ENCODE measurements at places on chromosomes 2 and 18.
A peak's percentile ranks its signal among the peaks of the same experiment; 100 is the strongest.

DNA sequence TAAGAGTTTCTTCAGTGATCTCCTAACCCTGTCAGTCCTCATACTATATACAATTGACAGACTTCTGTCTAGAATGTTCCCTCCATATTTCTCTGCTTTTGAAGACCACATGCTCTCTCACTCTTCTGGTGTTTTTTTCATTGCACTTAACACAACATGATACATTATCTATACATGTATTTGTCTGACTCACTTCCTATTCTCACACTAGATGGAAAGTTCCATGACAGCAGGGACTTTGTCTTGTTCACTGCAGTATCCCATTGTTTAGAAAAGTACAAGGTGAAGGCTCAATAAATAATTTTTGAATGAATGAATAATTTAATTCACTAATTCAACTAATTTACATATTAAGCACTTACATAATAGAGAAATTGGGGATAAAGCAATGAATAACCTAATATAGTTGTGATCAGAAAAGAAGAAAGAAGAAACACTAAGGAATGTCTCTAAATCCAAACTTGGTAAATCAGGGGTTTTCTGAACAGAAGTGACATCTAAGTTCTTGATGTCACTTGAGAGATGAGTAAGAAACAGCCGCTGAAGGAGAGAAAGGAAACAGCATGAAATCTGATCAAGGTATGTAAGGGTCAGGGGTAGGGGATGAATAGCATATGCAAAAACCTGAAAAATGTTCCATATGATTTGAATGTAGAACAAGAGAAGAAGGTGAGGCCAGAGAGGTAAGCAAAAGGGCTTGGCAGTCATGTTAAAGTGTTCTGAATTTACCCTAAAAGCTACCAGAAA, 42.4 kb downstream of the MBD2 start:
- DNase-seq = no peak

DNA sequence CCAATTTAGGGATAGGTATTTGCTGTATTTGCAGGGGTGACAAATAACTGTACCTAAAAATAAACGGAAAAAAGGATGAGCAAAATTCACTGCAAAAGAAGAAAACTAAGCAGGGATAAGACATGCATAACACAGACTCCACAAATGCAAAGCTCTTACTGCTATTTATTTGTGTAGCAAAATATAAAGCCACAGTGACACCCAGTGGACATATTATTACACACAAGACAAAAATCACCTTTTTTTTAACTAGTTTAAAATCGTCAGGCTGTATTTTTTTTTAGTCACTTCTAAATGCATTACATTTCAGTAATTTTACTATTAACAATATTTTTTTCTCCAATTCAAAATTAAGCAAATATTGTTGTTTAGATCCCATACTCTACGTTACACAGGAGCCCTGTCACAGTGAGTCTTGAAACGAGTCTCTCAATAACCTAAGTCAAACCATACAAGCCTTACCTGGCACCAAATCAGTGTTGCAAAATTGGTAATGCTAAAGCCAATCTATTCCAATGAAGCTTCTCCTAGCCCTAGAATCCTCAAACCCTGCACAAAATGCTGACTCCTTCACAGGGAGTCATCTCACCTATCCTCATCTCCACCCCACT, 23.7 kb downstream of the METTL4 start:
- peak; percentile 15 for DNase-seq

GRCh38 chr2:218286570-218287459, 5.5 kb downstream of the TMBIM1 start:
- DNase-seq = peak; percentile 43

GRCh38 chr2:208671284-208671683, 264.7 kb downstream of the PTH2R start:
- no peak for DNase-seq

- no peak for DNase-seq
Observed at GRCh38 chr2:46302005-46302695, 4.9 kb downstream of the EPAS1 start.

DNA sequence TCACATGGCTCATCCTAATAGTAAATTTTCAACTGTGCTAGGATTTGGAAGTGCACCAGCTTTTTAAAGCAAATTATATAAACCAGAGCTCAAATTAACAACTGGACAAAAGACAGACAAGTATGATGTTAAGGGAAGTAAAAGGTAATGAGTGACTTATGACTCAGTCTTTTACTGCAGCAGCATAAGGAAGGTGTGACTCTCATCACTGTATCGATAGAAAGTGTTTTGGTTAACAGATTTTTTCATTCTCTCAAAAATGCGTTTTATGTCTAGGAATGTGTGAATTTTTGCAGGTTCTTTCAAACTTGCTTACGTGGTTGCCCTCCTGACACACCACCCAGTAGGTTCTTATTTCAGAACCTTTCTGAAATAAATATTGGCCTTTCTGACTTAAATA, 244.2 kb upstream of the BOD1L2 start:
- no peak for DNase-seq

- DNase-seq = no peak
Observed at GRCh38 chr2:121178730-121179129, 106.3 kb downstream of the TFCP2L1 start.

- DNase-seq = no peak
Observed at GRCh38 chr2:100208141-100208770, 65.9 kb upstream of the AFF3 start.

DNA sequence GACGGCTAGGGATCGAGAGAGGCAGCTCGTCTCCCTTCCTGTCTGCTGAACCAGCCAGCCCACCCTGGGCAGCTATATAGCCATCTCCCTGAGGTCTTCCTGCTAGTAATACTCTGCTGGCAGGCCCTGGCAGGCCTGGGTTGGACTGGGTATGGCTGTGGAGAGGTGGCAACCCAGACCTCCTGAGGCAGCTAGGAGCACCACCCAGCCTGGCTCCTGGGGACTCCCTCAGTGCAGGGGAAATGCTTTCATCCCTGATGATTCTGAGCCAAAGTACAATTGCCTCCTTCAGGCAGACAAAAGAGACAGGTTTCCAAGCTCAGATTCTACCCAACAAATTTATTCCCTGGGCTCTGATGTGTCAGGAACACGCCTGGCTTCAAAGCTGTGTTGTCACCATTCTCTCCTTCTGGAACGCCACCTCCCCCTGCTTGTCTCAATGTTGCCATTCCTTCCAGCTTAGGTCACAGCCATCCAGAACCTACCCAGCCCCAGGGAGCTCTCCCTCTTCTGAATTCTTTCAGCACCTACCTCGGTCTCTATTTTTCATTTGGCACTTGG, 4.7 kb upstream of the DNAJB2 start:
- no peak for DNase-seq

DNA sequence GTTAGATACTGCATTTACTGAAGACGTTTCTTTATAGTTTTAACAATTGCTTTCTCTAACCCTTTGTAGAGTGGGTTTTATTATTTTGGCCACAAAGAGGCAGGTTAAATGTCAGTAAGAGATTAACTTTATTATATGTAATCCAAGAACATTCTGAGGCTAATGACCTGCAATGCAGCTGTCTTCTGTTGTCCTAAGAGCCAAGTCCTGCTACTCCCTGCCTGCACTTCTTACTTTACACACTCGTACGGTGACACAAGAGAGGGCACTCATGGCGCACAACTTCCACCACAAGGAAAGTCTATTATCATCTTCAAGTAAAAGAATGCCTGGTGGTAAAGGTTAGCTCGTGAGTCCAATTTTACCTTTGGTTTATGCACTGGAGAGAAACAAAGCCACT, 471.0 kb upstream of the HNMT start:
- no peak for DNase-seq

- DNase-seq = peak; percentile 35
Observed at GRCh38 chr2:232420463-232421188, 14.0 kb downstream of the ALPG start.

- DNase-seq = no peak
Observed at GRCh38 chr2:68565858-68566257, 77.5 kb upstream of the PROKR1 start.

DNA sequence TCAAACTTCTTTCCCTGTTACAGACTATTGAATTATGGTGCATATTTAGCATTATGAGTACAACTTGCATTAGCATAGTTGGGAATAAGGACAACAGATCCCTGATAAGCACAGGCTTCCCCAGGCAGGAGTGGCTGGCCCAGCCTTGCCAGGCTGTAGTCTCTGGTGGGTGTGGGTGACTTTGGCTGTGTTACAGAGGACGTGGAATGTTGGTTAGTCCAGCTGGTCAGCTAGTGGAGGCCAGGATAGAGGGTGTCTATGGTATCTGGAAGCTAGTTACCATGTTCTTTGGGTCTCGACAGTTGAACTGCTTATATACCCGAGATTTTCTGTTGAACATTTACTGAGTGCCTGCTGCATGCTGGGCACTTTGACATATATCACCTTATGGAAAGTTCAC, 4.7 kb downstream of the SH3RF3 start:
- no peak for DNase-seq

DNA sequence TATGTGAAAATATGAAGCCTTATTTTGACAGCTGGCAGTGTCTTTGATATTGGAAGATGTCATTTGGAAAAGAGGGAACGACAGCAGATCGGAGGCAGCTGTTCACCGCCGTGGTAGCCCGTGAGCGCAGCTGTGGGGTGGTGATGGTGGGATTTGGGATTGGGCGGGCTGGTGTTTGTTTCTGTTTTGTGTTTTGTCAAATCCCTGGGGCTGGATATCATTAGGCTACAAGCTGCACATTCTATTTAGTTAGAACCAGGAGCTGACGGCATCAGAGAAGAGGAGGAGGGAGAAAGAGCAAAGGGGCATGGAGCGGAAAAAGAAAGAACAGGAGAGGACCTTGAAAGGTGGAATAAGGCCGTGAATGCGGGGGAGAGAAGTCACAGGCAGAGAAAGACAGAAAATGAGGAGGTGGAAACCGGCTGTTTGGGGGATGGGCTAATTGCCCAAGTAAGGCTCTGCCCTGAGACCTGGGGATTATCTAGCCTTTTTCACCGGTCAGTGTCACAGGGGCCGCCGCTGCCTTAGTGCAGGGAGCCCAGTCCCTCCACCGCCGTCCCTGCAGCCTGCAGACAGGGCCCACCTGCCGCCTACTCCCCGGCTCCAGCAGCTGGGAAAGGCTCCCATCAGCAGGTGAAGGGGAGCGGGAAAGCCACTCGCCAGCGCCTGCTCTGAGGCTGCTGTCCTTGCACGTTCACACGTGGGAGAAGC, 88.0 kb downstream of the ZCCHC2 start:
- DNase-seq = no peak

DNA sequence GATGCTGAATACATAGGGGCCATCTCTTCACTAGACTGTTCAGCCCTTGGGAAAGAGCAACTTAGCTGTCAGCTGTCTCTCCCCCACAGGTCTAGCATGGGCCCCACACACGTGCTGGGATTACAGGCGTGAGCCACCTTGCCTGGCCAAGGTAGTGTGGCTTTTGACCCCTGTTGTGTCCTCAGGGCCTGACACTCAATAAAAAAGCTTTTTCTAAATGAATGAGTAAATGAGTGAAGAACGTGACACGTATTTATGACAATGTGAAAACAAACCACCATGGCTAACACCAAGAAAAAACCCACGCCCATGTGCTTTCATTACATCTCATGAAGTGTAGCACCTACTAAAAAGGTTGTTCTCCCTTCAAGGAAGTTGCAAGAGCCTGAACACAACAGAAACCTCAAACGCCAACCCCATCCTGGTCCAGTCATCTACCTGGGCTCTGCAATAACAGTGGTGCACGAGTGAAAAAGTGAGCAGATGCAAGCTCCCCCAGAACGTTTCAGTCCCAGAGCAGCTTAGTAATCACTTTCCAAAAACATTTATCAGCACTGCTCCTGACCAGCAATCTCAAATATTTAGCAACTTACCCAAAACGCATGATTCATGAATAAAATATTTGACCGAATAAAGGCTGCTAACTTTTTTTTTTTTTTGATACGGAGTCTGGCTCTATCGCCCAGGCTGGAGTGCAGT, 3.4 kb downstream of the WDFY1 start:
- no peak for DNase-seq

DNA sequence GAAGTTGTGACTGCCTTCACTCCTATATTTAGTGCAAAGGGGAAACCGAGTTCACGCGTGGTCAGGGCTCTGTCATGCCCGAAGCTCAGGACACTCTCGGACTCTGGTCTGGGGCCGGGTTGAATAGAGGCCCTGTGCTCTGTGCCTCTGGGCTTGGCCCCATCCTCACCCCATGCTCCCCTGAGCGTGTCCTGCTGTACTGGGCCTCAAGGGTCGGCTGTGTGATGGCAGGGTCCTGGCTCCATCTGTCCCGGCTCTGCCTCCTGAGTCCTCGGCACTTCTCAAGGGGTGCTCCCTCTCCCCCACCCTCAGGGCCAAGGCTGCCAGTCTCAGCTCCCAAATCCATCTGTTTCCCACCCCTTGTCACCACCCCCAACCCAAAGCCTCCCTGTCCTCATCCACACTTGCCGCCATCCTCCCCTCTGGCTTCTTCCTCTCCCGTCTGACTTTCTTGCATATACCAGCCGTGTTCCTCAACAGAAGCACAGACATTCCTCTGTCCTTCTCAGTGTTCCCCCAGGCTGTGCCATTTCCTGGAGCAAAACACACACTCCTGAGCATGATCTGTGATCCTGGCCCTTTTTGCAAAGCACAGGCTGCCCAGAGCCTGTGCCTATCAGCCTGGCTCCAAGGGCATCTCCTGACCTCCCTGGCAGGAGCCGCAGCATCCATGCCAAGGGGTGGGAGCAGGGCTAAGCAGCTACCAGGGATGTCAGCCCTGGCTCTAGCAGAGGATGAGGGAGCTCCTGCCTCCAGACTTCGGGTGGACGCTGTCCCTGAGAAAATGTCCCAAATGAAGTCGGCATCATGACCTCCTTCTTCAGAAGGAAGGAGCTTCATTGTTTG, 64.2 kb upstream of the OTOS start:
- DNase-seq = no peak

DNA sequence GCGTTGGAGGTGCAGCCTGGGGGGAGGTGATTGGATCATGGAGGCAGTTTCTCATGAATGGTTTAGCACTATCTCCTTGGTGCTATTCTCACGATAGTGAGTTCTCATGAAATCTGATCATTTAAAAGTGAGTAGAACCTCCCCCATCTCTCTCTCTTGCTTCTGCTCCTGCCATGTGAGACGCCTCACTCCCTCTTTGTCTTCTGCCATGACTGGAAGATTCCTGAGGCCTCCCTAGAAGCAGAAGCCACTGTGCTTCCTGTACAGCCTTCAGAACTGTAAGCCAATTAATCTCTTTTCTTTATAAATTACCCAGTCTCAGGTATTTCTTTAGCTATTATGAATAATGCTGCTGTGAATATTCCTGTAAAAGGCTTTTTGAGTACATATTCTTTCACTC, 52.9 kb downstream of the SERPINB7 start:
- DNase-seq = no peak

GRCh38 chr18:38571651-38572050, 1006.1 kb upstream of the CELF4 start:
- DNase-seq = no peak

GRCh38 chr2:128489526-128490273, 171.0 kb upstream of the HS6ST1 start:
- DNase-seq = no peak

DNA sequence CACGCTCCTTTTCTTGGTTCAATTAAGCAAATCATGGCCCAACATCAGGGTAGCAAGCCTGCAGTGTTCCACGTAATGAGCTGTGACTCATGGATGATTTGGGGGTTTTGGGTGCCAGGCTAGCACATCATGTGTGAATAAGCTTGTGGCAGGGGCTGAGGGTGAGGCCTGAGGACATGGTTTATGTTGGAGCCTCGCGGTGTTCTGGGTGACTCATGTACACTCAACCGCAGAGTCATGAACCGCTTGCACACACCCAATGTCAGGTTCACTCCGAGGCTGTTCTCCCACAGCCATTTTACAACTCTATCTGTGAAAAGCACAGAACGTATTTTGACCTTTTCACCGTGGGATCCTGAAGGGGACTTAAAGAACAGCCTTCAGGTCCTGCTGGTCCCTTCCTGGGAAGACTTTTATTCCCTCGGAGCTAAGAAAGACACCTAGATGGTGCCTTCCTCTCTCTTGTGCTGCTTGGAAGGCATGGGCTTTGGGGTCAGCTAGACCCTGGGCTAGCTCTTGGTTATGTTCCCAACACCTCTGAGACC, 139.9 kb upstream of the ZEB2 start:
- DNase-seq = no peak

All from HEK293T (cell line).